ENCODE measurements at places on chromosomes 13 and 19.

GRCh38 chr19:52227980-52228379, 38.1 kb downstream of the PPP2R1A start:
- no peak for DNase-seq

DNA sequence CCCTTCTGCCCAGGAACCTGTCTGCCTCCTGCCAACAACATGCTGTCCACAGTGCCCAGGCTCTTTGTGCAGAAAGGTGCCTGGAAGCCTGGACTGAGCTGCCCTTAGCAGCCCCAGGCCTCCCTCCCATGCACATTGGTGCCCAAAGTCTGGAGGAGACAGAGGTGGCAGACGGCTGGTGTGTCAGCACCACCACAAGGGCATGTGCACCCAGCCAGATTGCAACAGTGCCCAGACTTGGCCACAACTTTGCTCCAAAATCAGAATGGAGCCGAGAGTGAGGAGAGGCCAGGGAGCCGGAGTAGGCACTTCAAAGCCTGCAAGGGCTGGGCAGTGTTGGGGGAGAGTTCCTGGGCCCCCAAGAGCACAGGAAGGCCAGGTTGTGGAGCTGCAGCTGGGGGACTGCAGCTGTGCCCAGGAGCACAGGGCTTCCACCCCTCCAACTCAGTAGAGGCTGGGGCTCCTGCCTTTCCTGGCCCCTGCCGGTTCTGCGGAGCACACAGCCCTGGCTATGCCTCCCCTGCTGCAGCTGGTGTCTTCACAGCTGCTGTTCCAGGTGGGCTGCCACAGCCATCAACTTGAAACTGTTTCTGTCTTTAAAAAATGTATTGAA, 1255.8 kb downstream of the SLITRK5 start:
- no peak for DNase-seq

GRCh38 chr13:63403733-63404132, 1988.1 kb upstream of the PCDH20 start:
- DNase-seq: no peak

GRCh38 chr13:38667526-38668109, 19.3 kb upstream of the FREM2 start:
- DNase-seq: no peak

DNA sequence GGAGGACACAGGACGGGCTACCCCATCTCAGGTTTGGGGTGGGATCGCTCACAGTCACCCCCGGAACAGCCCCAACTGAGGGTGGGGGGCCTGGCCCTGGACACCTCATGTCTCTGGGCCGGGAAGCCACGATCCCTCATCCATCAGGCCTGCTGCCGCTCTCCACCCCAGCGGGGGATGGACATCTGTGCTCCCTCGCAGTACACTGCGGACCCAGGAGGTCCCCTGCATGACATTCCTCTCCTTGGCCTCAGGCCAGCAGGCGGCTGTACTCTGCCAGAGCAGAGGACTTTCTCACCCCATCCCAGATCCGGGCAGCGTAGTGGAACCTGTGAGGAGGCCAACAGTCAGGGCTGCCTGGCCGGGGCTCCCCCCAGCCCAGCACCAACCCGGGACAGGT, 15.5 kb downstream of the IRGC start:
- DNase-seq: no peak

GRCh38 chr19:43618921-43619261, 538 bp downstream of the ZNF428 start:
- no peak for DNase-seq

- DNase-seq: no peak
These were observed 338.1 kb downstream of the RFC3 start for GRCh38 chr13:34155931-34156607.

DNA sequence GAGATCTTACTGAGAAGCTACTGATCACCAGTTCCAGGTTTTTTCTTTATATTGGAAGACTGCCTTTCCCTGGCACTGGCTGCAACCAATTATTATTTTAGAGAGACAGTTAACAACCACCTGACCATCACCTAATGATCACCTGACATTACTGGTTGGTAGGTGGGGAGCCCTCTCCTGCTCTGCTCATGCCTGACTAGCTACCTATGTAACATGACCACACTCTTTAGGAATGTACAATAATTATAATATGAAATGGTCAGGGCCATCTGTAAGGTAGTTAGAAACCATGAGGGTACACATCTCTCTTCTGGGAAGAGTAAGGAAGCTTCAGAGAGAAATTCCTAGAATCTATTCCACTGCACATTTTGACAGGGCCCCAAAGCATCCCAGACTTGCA, 59.0 kb upstream of the SCEL start:
- no peak for DNase-seq

GRCh38 chr13:81872581-81872980, 1531.7 kb upstream of the SPRY2 start:
- no peak for DNase-seq

GRCh38 chr13:86324191-86324590, 525.0 kb upstream of the SLITRK6 start:
- no peak for DNase-seq
